ENCODE measurements at places on chromosomes 7 and 10.

- DNase-seq: no peak
Measured at GRCh38 chr10:19877466-19878255, 61.4 kb downstream of the PLXDC2 start.

DNA sequence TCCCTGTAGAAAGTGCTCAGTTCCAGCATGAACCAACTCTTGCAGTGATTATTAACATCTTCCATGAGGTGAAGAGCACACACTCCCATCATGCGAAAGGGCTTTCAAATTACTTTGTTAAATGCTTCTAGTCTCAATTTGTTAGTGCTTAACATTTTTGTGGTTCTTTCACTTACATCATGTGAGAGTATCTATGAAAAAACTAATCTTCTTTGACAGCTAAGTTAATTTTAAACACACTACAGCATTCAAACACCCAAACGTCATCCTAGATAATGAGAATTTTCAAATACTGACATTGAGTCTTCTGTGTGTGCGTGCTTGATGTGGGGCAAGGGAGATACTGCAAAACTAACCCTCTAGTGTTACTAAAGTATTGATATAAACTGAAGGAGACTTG is 84.8 kb downstream of the ETV1 start:
- DNase-seq: no peak

- DNase-seq: peak; percentile 83
Measured at GRCh38 chr10:60236869-60237524, 152.7 kb downstream of the ANK3 start.

DNA sequence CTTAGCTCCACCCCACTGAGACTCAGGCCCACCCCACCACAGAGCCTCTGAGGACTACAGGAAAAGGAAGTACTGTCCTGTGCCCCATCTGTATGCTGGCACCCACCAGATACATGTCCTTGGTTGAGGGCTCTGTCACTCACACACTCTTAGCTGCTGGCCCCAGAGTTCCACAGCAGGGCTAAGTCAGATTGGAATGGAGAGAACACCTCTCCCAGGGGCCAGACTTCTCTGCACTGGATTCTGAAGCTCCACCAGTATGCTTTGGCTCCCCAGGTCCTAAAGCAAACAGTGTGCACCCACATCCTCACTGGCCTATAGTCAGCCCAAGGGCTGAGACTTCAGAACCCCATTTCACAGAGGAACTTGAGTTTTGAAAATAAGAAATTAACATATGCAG is 103.2 kb upstream of the PPP2R2D start:
- DNase-seq: no peak

DNA sequence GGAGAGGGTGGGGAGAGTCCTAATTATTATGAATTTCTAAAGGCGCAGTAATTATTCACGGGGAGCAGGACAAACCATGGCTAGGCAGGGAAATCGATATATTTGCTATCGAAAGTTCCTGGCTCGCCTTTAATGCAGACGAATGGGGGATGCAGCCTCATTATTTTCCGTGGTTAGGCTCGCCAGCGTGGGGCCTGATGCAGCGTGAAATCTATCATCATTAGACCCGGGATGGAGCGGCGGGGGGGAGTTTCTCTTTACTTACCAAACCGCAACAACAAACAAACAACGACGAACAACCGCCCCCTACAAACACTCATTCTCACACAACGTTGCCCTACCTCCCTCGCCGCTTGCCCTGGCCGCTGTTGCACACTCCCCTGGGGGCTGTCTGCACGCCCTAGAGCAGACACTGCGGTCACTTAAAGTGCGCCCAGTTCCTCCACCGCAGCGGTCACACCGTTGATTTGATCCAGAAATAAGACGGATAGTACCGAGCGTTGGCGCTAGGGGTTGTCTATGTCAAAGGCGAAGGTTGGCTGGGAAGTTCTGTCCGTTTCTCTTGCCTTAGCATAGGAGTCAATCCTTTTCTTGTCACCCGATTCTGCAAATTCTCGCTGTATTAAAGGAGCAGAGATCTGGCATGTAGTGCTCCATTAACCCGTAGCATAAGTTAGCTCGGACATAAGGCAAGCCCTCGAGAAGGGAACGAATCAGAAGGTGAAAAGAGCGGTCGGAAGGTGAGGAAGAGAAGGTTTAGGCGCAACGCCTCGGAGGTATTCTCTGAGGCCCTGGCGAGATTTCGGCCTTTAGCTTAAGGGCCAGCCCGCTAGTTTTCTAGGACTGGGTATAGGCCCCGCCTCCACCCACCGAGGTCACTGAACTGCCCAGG is 10.4 kb downstream of the NXPH1 start:
- DNase-seq: no peak

DNA sequence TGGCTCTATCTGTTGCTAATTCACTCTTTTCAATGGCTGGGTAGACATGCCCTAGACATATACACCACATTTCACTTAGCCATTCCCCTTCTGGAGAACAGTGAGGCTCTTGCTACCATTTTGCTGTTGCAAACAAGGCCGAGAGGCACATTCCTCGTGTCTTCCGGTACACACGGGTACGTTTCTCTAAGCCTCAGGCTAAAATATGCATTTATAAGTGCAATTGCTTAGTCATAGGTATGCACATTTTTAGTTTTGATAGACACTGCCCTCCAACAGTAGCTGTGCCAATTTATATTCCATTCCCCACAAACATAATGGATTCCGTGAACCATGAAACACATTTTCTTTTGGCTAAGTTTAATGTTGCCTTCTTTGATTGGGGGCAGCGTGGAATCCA is 13.2 kb downstream of the CHAT start:
- no peak for DNase-seq

- DNase-seq: no peak
Measured at GRCh38 chr7:42012786-42013360, 224.1 kb downstream of the GLI3 start.

GRCh38 chr7:46871516-46871915 is 710.4 kb downstream of the TNS3 start:
- no peak for DNase-seq

DNA sequence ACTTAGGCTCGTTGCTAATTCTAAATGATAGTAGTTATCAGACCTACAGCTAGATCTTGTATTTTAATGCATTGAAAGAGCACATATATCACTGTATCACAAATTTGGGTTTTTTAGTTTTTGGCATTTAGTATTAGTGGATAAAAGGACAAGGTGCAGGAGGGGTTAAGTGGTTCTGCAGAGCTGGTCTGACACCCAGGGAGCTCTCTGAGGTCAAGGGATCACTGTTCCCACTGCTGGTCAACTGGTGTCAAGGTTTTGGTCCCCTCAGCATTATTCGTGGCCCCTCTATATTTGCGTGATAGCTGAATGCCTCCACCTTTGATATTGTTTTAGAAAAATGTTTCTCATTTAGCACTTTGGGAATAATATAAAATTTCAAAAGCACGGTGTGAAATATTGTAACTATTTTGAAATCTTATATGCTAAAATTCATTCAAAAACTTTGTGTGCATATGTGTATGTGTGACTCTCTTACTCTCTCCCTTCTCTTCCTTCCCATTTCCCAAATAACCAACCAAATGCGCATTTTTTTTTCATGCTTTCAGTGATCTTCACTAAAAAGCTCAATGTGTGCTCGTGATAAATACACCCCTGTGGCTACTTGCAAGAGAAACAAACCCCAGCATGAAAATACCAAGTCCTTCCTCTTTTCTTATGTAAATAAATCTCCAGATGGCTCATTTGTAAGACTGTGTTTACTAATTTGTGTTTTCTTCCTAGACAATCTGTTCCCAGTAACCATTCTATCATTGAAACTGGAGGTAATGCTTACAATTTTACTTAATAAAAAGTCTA is 309.2 kb downstream of the FGFR2 start:
- DNase-seq: no peak

DNA sequence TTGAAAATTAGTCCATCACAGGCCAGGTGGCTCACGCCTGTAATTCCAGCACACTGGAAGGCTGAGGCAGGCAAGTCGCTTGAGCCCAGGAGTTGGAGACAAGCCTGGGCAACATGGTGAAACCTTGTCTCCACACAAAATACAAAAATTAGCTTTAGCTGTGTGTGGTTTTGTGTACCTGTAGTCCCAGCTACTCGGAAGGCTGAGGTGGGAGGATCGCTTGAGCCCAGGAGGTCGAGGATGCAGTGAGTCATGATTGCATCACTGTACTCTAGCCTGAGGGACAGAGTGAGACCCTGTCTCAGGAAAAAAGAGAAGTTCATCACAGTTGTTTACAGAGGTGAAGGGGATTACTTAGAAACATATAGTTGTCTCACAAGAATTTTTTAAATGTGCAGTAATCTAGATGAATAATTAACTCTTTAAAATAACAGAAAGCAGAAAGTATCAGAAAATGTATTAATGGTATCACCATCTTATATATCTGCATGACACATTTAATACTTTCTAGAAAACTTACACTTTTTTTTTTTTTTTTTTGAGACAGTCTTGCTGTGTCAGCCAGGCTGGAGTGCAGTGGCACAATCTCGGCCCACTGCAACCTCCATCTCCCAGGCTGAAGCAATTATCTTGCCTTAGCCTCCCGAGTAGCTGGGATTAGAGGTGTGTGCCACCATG is 8.9 kb downstream of the LCOR start:
- DNase-seq: no peak
